NAMALWA (cell line): ENCODE measurements at places on chromosomes 7 and 10.
A peak's percentile ranks its signal among the peaks of the same experiment; 100 is the strongest.

- no peak for DNase-seq
Observed at GRCh38 chr7:46576950-46577349, 655.9 kb upstream of the IGFBP3 start.

DNA sequence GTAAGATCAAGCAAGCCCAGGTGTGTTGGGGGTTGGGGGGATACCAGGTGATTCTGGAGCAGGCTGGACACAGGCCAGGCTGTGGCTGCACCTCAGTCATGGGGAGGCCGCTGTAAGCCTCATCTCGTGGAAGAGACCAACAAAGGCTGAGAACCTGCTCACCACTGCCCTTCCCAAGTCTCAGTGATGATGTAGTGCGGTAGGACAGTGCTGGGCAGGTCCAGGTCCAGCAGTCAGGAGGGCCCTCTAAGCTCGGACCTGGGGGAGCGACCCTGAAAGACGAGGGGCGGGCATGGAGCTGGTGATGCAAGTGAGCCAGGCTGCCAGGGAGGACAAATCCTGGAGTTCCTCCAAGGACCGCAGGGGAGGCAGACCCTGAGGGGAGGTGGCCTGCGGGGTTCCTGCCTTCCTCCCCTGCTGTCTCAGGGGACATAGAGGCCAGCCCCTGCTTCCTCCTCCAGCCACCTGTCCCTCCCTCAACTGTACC is 3.3 kb upstream of the PWWP2B start:
- DNase-seq: no peak

DNA sequence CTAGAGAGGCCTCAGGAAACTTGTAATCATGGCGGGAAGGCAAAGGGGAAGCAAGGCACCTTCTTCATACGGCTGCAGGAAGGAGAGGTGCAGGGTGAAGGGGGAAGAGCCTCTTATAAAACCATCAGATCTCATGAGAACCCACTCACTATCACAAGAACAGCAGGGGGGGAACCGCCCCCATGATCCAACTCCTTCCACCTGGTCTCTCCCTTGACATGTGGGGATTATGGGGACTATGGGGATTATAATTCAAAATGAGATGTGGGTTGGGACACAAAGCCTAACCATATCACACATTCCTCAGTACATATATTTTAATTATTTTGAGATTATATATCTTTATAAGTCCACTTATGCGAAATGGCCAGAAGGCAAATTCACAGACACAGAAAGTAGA is 8.9 kb downstream of the HK1 start:
- no peak for DNase-seq

- no peak for DNase-seq
Observed at GRCh38 chr10:69048103-69048502, 39.8 kb upstream of the SRGN start.

DNA sequence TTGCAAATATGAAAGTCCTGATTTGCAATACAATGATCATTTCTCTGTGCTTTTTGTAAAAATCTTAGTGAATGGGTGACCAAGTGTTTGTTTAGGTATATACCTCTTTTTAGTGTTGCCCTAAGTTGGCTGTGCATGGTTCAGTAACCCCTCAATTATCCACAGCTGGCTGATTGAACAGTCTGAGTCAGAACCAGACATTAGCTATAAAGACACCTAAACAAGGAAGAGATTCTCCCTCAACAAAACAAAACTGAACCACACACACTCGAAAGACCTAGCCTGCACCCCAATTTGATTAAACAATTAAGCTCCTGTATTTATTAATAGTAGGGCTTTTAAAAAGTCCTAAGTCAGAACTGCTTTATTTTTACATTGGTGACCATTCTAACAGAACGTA is 2.8 kb downstream of the RSBN1L start:
- DNase-seq: peak; percentile 82

GRCh38 chr7:107078517-107078966 is 34.0 kb downstream of the PRKAR2B start:
- DNase-seq: no peak

DNA sequence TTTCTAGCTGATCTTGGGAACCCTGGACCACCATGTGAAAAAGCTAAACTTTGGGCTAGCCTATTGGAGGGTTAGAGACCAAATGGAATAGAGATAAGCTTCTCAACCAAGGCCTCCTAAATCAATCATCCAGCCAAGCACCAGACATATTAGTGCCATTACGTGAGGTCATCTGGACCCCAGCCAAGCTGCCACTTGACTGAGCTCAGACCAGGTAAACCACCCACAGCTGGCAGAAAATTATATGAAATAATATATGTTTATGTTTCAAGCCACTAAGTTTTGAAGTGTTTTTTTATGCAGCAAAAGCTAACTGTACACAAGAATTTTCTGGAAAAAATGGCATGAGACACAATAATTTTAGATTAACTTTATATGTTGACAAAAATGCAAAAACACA is 82.6 kb upstream of the PCGF5 start:
- no peak for DNase-seq

DNA sequence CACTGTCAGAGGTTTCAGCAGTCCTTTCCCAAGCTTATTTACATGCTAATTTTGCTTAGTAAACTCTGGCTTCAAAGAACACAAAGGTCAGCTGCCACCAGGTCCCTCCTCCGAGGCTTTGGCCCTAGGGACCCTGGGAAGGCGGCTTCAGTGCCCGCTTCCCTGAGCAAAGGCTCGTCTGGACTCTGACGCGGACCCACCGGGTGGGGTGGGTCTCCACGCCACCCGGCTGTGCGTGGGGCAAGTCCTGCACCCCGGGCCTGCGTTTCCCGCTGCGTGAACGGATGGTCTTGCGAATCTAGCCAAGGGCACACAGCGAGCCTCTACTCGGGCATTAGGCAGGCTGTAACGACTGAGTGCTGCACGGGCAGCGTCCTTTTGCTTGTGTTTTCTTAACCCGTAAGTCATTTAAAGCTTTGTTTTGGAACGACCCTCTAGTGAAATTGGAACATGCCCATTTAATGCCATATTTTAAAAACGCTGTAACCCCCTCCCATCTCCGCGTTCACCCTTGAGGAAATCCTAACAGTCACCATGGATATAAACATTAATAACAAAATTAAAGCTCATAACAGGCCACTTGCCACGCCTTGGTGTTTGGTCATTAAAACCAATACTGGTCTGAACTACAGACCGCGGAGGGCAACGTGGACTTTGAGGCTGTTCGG is 828 bp downstream of the BNIP3 start:
- peak; percentile 40 for DNase-seq

GRCh38 chr10:131198843-131199242 is 112.7 kb downstream of the TCERG1L start:
- no peak for DNase-seq

GRCh38 chr10:14625192-14625631 is 149.5 kb downstream of the FAM107B start:
- no peak for DNase-seq

- DNase-seq: no peak
Observed at GRCh38 chr10:133072720-133073390, 14.9 kb upstream of the ADGRA1 start.

DNA sequence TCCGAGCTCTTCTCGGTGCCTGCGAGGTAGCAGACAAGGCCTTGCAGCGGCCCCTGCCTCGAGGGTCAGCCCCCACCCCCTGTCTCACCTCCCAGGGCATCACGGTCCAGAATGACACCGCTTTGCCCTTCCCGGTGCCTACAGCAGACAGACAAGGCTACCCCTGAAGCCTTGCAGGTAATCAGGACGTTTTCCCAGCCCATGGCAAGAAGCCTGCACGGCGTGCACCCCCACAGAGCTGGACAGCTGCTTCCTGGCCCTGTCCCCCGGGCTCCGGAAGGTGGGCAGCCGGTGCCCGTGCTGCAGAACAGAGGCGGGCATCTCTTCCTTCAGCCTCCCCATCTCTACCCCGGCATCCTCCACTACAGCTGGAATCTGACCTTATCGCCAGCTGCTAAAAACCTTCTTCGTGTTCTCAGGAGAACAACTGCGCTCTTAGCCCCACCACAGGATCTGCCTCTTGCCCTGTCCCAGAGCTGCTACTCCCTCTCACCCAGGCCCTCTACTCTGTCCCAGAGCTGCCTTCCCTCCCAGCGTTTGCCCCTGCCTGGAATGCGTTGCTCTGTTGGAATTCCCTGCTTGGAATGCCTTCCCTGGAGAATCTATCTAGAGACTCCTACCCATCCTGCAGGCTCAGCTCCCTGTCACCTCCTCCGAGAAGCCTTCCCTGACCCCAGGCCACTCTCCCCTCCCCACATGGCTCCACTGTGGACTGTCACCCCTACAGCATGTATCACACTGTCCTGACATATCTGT is 4.7 kb downstream of the MYL10 start:
- DNase-seq: no peak

DNA sequence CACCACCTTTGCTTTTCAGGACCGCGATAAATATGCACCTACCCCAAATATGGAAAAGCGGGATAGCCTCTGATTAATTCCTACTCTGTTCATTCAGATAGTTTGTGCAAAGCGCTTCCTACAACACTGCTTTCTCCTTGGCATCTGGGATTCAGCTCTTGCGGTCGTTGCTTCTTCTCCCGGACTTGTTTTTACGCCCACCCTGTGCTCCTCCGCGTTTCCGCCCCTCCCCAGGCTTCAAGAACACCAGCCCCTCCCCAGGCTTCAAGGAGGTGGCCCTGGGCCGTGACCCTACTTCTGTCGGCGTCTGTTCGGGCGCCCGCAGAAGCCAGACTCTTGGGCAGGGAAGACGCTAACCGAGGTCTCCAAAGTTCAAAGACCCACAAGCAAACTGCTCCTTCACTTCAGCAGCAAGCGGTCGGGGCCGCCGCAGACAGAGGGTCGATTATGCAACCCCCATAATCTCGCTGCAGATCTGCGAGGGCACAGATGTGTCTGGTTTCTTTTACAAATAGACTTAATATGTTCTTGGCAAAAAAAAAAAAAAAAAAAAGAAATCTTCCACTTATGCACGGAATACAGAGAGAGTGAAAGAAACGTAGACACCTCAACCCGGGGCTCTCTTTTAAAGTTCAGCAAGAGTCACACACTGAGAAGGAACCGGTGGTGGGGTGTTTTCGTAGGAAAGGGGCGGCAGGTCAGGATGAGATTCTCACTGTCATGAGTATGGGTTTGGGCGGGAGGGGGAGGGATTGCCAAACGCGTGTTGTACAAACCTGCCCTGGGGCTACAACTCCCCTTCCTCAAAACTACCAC is 1.9 kb downstream of the DLX5 start:
- DNase-seq: no peak

DNA sequence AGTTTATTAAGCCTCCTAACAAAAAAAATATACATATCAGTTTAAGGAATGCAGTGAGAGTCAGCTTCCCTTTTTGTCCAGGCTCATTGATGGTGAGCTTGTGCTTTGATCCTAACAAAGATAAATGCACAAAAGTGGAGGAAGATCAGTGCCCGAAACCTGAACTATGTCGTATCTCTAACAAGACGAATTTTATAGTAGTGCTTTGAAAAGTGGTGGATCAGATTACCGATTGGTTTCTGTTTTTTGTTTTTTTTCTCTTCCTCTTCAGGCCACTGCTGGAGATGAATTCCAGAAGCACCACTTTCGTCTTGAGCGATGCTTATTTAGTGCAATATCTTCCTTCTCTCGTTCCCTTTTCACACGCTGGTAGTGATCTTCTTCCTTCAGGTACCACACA is 72.8 kb downstream of the RHOBTB1 start:
- DNase-seq: no peak

GRCh38 chr7:69042138-69042537 is 556.1 kb upstream of the AUTS2 start:
- DNase-seq: peak; percentile 22

DNA sequence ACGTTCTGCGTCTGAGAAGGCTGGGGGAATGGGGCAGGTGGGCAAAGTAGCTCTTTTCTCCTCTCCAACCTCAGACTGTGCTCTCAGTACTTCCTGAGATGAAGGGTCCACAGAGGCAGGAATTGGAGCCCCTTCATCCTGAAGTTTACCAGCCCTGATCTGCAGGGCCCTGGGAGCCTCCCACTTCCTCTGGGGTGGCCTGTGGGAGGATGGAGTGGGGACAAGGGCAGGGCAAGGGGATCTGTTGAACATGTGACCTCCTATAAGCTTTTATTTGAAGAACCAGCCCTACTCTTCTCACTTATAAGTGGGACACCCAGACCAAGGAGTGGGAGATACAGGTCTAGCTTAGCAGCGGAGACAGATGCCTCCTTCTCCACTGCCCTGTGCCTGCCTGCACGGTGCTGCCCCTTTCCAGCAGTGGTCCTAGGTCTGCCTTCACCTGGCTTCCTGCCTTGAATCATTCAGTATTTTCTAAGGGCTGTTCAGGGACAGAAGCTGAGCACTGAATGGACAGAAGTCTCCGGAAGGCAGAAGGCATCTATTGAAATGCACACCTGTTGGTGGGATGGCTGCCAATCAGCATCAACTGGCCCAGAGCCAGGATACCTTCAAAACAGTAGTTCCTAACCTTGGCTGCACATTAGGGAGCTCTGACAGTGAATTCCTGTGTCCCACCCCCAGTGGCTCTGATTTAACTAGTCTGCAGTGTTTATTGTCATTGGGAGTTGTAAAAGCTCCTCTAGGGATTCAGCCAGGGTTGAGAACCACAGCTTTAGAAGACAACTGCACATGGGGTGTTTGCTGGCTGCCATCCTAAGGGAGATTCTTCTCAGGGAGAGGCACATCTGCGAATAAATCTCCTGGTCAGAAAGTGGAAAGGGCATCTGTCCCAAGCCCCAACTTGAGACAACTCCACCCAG is 2.7 kb upstream of the ARHGAP22 start:
- no peak for DNase-seq
